ENCODE measurements at places on chromosomes 1 and 21. TPM values are rescaled to one million over a fixed set of nuclear protein-coding genes. Genes with fewer than 3 reads are reported as not detected.

DNA sequence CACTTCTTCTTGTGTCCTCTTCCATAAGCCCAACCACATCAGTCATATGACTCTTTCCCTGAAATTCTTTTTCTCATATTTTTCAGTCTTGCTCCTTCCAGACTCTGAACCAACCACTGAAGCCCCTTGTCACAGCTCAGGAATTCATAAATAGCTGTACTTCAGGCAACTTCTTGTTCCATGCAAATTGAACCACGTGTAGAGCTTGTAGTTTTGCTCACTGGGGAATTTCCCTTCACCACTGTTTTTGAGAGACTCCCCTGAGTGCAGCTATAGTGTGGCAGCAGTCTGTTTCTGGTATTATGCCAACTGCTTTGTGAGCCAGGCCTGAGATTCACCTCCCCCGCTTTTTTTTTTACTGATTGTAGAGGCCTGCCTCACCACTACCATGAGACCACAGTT, 150.3 kb upstream of the SPAG17 start:
- H3K27ac ChIP-seq = no peak overlapping the region
- no peaks in the 10 kb centered on the region for H3K36me3 ChIP-seq
- no peak for DNase-seq
- no peak overlapping the region for H3K4me3 ChIP-seq
- H3K27me3 ChIP-seq = no peaks in the 10 kb centered on the region

DNA sequence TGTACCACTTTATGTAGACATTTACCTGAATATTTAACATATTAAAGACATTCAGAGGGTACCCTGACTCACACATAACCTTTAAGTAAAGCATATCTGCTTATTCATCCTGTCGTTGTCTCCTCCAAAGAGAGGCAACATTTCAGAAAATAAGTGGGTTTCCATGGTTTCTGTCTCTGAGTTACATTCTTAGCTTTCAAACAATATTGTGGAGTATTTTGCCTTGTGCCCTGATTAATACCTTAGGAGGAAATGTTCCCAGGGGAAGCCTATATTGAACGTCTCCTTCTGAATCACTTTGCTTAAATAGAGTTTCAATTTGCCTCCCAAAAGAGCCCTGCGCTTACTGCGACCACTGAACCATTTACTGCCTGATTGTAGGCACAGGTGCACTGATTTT, 26.1 kb downstream of the PALMD start:
- H3K27ac ChIP-seq = peak overlapping the region; percentile 70
- peaks cover 5% of the 10 kb centered on the region for H3K4me1 ChIP-seq
- no peaks in the 10 kb centered on the region for H3K27me3 ChIP-seq
- no peak for DNase-seq
- H3K4me3 ChIP-seq = no peak overlapping the region

- no peaks in the 10 kb centered on the region for H3K4me1 ChIP-seq
- no peak overlapping the region for H3K27ac ChIP-seq
- H3K36me3 ChIP-seq = no peaks in the 10 kb centered on the region
Measured at GRCh38 chr1:70840260-70840953, 207.2 kb downstream of the PTGER3 start.

DNA sequence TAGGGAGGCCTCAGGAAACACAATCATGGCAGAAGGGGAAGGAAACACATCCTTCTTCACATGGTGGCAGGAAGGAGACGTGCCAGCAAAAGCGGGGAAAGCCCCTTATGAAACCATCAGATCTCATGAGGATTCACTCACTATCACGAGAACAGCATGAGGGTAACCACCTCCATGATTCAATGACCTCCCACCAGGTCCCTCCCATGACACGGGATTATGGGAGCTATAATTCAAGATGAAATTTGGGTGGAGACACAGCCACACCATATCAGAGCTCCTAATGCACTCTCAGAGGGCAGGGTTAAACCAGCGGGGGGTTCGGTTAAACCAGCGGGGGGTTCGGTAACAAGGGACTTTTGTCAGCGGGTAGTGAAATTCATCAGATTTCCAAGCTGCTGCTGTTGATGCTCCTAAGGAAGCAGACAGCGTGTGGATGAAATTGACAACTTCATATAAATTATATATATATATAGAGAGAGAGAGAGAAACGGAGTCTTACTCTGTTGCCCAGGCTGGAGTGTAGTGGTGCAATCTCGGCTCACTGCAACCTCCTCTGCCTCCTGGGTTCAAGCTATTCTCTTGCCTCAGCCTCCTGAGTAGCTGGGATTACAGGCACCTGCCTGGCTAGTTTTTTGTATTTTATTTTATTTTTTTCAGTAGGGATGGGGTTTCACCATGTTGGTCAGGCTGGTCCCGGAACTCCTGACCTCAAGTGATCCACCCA, 4.2 kb downstream of the CSTB start:
- no peak overlapping the region for H3K27ac ChIP-seq
- H3K36me3 ChIP-seq = peaks cover 11% of the 10 kb centered on the region
- no peak overlapping the region for H3K4me3 ChIP-seq
- no peak for DNase-seq

TMEM39B gene
- 7.9 TPM for total RNA-seq

DNA sequence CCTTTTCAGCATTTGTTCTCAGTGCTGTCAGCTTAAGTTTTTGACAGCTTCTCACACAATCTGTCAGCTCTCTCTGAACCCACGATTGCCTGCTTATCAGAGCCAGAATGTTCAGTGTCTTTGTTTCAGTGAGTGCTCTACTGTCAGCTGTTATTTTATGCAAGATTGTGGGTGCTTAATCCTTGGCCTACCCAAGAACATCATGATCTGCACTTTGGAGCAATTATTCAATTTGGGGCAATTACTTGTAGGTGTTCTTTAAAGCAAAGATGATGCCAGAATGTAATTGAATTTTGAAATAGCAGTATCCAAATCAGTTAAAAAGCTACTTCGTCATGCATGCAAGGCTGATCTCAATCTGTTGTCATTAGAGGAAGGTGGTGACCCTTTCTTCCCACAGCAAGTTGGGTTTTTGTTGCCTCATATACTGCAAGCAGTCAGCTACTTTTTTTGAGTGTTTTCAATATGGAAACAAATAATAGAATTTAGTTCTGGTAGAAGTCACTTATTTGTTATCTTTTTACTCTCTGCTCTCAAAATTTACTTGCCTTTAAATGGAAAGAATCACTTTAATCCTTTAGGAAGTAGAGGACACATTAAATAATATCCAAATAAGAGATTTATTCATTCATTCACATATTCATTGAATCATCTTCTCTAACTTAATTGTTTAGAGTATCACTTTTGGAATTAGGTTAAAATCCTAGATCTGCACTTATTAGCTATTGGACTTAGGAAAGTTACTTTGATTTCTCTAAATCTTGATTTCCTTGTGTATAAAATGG, 253.5 kb upstream of the CACYBP start:
- H3K27me3 ChIP-seq = no peaks in the 10 kb centered on the region
- H3K36me3 ChIP-seq = no peaks in the 10 kb centered on the region
- H3K4me3 ChIP-seq = no peak overlapping the region
- no peaks in the 10 kb centered on the region for H3K4me1 ChIP-seq
- DNase-seq = no peak
- no peak overlapping the region for H3K27ac ChIP-seq

OVAAL gene
- not detected for total RNA-seq

GRCh38 chr21:40768056-40768455, 78.9 kb downstream of the DSCAM start:
- H3K4me3 ChIP-seq = no peak overlapping the region
- H3K27ac ChIP-seq = no peak overlapping the region
- H3K4me1 ChIP-seq = no peaks in the 10 kb centered on the region

DNA sequence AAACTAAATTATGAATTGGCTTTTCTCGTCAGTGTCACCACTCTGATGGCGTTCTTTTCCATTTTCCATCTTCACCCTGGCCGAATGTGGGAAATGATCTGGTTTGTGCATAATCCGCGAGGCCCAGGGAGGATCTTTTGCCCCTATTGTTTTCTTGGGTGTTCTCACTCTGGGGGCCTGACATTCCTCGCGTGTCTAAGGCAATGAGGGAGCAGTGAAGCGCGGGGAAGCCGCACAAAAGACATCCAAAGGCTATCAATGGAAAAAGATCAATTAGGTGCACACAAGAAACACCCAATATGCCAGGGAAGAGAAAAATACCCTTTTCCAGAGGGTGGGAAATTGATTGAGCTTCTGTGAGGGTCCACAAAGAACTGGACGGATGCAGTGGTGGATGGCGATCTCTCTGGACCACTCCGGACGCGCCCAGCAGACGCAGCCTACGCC, 941 bp upstream of the C1orf21 start:
- no peak for DNase-seq
- H3K27ac ChIP-seq = peak overlapping the region; percentile 72

DNA sequence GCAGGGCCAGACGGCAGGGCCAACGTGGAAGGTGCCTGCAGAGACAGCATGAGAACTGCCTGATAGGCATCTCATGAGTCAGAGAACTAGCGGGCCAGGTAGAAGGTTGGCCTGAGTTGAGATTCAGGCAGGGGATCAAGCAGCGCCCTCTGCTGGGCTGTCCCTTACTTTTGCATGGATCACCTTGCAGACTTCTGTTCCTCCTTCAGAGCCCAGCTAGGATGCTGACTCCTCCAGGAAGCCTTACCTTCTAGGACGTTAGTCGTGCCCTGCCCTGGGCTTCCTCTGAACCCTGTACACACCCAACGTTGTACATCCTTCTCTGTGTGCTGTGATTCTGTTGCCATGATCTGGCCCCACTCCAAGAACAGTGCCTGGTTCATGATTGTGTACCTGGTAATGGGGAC, 231.3 kb upstream of the VAMP3 start:
- no peak overlapping the region for H3K27ac ChIP-seq
- no peaks in the 10 kb centered on the region for H3K27me3 ChIP-seq
- peak; percentile 63 for DNase-seq
- no peaks in the 10 kb centered on the region for H3K4me1 ChIP-seq

DNA sequence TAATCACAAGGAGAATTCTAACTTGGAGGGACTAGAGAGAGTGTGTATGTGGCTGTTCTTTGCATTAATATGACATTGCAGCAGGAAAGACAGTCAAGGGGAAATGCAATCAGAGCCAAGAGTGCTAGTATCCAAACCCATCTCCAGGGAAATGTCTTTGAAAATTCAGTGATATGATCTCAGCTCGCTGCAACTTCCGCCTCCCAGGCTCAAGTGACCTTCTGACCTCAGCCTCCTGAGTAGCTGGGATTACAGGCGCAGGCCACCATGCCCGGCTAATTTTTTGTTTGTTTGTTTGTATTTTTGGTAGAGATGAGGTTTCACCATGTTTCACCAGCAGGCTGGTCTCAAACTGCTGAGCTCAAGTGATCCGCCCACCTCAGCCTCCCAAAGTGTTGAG, 16.3 kb downstream of the VASH2 start:
- H3K27ac ChIP-seq = no peak overlapping the region
- H3K27me3 ChIP-seq = peaks cover 7% of the 10 kb centered on the region
- no peak for DNase-seq
- no peak overlapping the region for H3K4me3 ChIP-seq
- H3K4me1 ChIP-seq = no peaks in the 10 kb centered on the region

CTXND2 gene
- total RNA-seq = not detected

GRCh38 chr1:28577738-28578536, 14.1 kb upstream of the RAB42 start:
- DNase-seq = no peak
- H3K36me3 ChIP-seq = peaks cover 13% of the 10 kb centered on the region
- H3K4me3 ChIP-seq = no peak overlapping the region
- no peaks in the 10 kb centered on the region for H3K27me3 ChIP-seq
- H3K4me1 ChIP-seq = peaks cover 12% of the 10 kb centered on the region
- no peak overlapping the region for H3K27ac ChIP-seq

GRCh38 chr1:198575798-198576641, 35.5 kb upstream of the ATP6V1G3 start:
- H3K4me1 ChIP-seq = no peaks in the 10 kb centered on the region
- H3K27ac ChIP-seq = no peak overlapping the region
- peak; percentile 58 for DNase-seq
- H3K27me3 ChIP-seq = no peaks in the 10 kb centered on the region
- H3K4me3 ChIP-seq = no peak overlapping the region
- no peaks in the 10 kb centered on the region for H3K36me3 ChIP-seq

DNA sequence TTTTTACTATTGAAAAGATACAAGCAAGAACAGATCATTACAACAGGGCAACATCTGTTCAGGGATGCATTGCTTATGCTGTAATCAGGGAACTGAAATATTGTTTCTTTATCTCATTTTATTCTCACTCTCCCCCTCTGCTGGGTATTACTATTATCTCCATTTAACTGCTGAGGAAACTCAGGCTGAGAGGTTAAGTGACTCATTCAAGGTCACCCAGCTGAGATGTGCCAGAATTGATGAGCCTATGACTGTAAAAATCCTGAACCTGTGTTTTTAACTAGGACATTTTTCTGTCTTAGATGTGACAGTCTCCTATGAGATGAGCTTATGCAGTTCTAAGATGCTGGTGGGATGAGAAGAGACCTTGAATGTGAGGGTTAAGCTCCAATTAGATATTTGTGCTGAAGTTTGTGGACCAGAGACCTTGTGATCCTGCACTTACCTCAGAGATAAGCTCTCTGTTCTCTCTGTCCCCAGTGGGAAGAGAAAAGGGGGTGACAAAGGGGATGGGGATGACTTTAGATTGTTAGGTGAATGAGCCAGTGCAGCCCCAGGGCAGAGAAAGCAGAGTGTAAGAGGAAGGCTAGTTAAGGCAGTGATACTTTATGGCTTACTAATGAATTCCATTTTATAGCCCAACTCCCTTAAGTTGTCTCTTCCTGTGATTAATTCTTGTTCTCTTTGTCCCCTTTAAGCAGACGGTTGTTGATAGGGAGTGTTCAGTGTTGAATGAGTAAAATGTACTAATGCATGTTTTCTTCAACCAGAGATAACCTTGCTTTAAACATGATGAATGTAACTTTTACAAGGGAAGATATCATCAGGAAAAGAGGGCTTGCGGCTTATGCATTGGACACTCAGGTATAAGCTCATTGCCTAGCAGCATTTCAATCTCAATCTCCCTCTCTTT, 111.4 kb downstream of the HLX start:
- H3K36me3 ChIP-seq = no peaks in the 10 kb centered on the region
- peaks cover 11% of the 10 kb centered on the region for H3K4me1 ChIP-seq
- H3K27me3 ChIP-seq = no peaks in the 10 kb centered on the region
- DNase-seq = peak; percentile 59

GRCh38 chr1:35564037-35564883, 6.7 kb downstream of the NCDN start:
- H3K27me3 ChIP-seq = no peaks in the 10 kb centered on the region
- peaks cover 1% of the 10 kb centered on the region for H3K4me1 ChIP-seq
- DNase-seq = peak; percentile 56
- H3K27ac ChIP-seq = no peak overlapping the region
- H3K36me3 ChIP-seq = peaks cover 29% of the 10 kb centered on the region

DNA sequence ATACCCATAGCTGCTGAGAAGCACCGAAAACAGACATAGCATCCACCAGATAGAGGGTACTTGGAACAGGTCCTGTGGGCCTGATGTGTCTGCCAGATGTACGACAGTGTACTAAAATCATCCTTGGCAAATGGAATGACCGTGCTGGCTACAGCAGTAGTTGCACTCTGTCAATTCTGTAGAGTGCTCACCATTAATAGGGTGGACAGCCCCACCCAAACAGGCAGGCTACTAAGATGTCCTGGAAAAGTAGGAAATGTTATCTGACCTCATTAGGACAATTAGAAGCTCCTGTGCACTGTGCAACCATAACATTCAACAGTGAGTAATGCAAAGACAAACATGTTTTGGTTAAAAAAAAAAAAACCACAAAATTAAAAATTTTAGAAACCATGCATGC, 106.2 kb downstream of the PTPN14 start:
- DNase-seq = peak; percentile 54
- peaks cover 2% of the 10 kb centered on the region for H3K36me3 ChIP-seq
- peak overlapping the region; percentile 65 for H3K27ac ChIP-seq
- H3K4me3 ChIP-seq = peak overlapping the region; percentile 16
- H3K4me1 ChIP-seq = peaks cover 22% of the 10 kb centered on the region

- peaks cover 3% of the 10 kb centered on the region for H3K4me1 ChIP-seq
- no peaks in the 10 kb centered on the region for H3K27me3 ChIP-seq
- no peaks in the 10 kb centered on the region for H3K36me3 ChIP-seq
- H3K4me3 ChIP-seq = no peak overlapping the region
- peak; percentile 66 for DNase-seq
- H3K27ac ChIP-seq = no peak overlapping the region
Measured at GRCh38 chr1:56908619-56909221, 54.1 kb downstream of the C8A start.
